ENCODE measurements at places on chromosomes 2 and 18.

GRCh38 chr2:12061286-12062052, 315.0 kb downstream of the LPIN1 start:
- no peak for DNase-seq

DNA sequence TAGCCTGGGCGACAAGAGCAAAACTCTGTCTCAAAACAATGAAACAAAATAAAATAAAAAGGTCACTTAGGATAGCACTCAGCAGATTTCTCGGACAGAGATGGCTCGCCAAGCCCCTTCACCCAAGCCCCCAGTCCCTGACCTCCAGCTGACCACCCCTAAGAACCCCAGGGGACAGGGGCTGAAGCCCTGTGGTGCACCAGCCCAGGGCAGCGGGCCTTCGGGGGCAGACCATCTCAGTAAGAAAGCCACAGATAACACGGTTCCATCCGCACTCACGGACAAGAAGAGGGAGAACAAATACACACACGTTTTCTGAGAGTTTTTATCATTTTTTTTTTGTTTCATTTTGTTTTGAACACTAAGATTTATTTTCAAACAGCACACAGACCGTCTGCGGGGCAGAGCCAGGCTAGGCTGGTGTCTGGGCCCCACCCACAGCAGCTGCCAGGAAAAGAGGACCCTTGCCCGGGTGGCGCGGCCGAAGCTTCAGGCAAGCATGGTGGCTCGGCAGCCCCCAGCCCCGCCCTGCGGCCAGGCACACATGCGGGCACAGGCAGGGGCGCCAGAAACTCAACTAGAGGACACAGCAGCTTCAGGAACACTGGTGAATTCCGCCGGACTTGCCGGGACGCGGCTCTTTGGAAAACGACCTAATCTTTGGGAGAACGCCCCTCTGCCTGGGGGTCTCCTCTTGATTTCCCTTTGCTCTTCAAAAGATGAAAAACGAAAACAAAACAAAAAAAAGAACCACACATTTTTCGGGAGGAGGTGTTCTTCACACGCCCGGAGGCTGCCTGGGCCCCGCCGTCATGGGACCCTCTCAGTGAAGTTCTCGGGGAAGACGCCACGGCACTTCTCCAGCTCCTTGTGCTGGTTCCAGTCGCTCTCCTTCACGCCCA, 59.0 kb downstream of the BIN1 start:
- DNase-seq, result no peak

- no peak for DNase-seq
These were observed 47.1 kb upstream of the CCBE1 start for GRCh38 chr18:59744271-59744721.

DNA sequence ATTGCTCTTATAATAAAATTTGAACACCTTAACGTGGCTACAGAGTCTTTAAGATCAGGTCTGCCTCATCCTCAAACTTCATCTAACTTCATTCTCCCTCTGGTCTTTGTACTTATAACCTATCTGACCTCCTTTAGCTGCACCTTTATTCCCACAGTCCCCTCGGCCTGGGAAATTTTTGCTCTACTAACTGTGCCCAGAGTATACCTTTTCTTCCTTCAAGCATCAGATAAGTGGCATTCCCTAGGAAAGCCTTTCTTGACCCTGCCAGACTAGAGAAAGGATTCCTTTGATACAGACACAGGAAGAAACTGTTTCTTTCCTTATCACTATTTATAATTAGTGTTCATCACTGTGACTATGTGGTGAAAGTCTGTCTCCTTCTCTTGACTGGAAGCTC, 79.2 kb upstream of the RPRM start:
- no peak for DNase-seq

DNA sequence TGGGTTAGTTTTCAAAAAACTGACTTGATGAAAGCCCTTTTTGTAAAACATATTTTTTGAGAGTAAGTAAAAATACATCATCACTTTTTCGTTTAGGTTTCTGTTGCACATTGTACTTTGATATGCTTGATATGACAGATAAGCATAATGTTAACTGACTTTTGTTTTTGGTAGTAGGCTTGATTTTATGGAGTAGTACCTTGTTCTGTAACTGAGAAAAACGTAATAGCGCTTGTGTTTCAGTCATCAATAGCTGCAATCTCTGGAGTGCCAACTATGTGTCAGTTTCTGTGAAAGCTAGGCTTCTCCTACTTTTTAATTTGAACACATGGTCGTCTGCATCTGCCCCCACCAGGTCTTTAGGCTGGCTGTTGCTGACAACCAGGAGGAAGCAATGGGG, 1.3 kb downstream of the LCLAT1 start:
- no peak for DNase-seq

GRCh38 chr2:222320436-222321395, 21.9 kb upstream of the PAX3 start:
- no peak for DNase-seq

Data from stimulated activated CD4-positive, alpha-beta T cell treated with anti-CD3 and anti-CD28 coated beads, Interleukin-15, amount 100 ng/mL, for 1 hour (primary cell).